NCI-H1092 (cell line): ENCODE measurements at places on chromosomes 4 and X.

DNA sequence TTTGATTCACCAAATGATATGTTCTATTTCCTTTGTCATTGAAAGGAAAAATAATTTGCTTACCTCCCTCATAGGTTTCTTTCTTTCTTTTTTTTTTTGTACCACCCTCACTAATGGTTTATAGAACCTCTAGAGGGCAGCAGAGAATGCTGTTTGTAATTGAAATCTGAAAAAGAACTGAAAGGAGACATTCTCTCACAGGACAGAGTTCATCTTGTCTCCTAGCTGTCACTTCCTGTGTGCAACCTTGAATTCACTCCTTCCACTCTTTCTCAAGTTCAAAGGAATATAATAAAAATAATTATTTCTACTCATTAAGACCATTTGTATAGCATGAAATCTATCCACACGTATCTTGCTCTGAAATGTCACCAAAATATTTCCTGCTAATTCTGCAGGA, 51.0 kb downstream of the GUCY1B1 start:
- peak; percentile 48 for DNase-seq

DNA sequence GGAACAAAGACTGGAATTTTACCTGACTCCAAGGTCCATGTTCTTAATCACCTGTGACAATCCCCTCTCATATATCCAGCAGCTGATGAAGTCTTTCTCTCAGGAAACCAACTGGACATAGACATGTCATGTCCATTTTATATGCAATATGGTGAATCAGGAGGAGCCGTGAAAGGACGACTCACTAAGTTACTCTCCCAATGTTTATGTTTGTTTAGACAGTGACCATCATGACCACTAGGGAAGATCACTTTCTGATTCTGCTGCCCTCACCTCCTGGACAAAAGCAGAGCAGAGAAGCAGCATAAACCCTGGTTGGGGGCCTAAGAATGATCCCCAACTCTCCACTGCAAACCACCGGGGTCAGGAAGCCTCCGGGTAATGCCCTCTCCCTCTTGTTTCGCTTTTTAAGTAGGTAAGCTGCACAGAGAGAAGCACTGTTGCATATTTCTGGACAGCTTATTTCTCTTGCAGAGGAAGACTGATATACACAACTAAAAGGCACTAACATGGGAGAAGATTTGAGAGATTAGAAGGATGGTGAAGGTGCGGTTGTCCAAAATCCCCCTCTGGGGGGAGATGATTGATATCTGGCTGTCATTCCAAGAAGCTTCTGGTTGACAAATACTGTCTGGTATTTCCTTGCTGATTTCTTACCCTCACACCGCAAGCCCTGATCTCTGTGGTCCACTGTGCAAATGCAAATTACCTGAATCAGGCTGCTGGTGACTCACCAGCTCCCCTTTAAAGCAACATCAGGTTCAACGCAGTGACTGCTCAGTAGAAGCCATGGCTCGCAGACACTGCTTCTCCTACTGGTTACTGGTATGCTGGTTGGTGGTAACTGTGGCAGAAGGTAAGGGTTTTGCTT, at the start of gene ODAPH:
Gene ODAPH (plus strand): TSS at position 773 of the 871 bp plus-strand sequence. CDS start 17 bp downstream, at position 790.
- DNase-seq: no peak

GRCh38 chrX:13506574-13506973, 62.8 kb upstream of the EGFL6 start:
- DNase-seq: peak; percentile 23

DNA sequence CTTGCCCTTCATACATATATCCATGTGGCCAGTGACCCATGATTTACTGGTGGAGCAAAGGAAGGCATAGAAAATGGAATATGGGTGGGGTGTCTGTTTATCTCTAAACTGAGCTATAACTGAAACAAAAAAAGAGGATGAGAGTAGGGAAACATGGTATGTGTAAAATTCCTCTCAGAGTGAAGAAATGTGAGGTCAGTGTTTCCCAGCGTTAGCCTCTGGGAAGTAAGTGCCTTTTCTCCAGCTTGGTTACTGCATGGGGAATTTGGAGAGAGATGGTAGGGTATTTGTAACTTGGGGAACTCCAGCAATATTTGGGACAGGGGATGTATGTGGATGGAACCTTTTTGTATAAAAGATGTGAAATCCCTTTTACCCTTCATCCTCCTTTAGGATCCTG, 89.4 kb downstream of the AFF1 start:
- DNase-seq: no peak

- no peak for DNase-seq
Measured at GRCh38 chr4:113288257-113288656, 238.8 kb downstream of the ANK2 start.

- DNase-seq: no peak
Measured at GRCh38 chrX:72408885-72409284, 103.2 kb upstream of the CITED1 start.

DNA sequence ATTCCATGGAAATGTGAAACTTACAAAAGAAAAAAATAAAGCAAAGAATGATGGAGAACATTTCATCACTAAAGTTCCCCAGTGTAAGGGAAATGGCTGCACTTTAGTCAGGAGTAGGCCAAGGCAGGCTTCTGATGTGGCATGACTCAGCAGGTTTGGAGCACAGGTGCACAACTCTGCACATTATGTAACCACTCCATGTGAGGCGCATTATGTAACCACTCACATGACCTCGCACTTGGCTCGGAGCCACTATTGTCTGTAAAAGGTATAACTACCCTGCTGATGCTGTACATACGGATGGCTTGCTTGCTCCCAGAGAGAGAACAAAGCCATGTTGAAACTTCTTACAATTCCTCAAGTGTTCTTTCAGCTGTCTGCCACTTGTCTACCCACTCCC, 727.6 kb downstream of the TRAM1L1 start:
- DNase-seq: no peak

- no peak for DNase-seq
Measured at GRCh38 chr4:78737035-78737434, 39.1 kb upstream of the BMP2K start.

DNA sequence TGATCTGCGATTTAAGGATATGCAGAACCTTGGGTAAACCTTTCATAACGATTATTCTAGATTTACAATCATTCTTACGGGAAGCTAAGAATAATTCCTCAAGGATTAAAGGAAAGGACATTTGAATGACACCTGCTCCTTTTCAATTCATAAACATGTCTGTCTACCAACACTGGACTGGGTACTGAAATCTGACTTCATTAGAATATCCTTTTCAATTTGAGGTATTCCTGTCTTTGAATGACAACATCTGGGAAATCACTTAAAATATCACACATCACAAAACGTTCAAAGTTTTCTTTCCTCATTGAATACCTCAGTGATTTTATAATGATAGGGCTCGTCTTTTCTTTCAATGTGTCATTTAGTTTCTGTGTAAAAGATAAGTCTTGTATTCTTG, 87.7 kb downstream of the CFAP47 start:
- DNase-seq: no peak

GRCh38 chr4:174707902-174708301, 121.1 kb downstream of the GLRA3 start:
- DNase-seq: no peak

GRCh38 chrX:129144172-129145038, 378.9 kb downstream of the SMARCA1 start:
- no peak for DNase-seq

GRCh38 chr4:67109276-67109675, 436.0 kb downstream of the CENPC start:
- DNase-seq: no peak

DNA sequence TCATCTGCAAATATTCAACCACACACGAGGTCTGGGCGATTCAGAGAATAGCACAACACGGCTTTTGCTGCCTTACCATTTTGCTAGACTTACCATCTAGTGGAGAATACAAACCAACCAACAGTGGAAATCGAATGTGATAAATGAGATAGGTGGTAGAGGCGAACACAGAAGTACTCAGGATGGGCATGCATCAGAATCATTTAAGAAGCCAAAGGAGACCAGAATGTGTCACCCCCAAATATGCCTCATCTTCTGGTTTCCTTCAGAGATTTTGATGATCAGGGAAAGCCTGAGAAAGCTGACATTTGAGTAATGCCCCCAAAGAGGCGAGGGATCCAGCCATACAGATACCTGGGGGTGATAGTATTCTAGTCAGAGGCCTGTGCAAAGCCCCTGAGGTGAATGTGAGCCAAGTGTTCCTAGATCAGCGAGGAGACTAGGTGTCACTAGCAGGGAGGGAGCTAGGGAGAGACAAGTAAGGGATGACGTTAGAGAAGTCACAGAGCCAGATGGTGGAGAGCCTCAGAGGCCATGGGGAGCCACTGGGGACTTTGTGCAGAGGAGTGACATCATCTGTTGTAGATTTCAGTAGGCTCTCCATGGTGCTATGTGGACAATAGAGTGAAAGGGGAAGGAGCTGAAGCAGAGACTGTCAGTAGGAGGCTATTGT, 1.7 kb downstream of the MTMR1 start:
- DNase-seq: no peak

DNA sequence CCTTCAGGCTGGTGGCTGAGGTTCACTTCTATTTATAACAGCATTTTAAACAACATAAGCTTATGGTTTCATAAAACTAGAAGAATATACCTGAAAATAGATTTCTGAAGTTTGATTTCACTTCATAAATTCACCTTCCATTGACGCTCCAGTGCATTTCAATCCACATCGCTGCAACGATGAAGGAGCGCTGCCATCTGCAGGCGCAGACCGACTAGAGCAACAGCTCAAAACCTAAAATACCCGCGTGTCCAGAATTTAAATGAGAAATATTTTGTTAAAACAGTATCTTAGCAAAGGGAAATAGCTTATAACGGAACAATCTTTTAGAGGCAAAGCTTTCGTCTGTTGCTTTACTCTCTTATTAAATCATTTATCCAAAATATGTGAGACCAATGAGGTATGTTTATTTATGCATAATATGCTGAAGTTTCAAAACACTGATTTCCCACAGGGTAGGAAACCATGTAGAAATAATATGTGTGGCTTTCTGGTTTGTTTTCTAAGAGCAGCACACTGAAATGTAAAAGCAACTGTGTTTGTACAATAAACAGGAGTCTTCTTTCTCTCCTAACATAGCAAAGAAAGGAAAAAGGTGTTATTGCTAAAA, 816.4 kb upstream of the FRG1 start:
- peak; percentile 33 for DNase-seq

DNA sequence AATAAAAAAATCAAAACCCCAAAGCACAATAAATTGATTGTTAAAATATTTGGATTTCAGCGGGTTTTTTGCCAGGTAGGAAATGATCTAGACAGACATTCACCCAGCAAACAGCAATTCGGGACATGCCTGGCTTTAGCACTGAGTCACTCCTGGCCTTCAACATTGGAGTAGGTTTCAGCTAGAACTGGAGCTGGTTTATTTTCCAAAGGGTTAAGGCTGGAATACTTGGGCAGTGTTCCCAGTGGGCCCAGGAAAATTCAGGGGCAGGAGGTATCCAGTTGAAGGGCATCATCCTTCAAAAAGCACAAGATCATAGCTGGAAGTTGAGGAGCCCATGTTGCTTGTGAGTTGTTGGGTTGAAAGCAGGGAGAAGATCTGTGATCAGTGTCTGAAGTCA, 41.0 kb downstream of the TXLNG start:
- no peak for DNase-seq

DNA sequence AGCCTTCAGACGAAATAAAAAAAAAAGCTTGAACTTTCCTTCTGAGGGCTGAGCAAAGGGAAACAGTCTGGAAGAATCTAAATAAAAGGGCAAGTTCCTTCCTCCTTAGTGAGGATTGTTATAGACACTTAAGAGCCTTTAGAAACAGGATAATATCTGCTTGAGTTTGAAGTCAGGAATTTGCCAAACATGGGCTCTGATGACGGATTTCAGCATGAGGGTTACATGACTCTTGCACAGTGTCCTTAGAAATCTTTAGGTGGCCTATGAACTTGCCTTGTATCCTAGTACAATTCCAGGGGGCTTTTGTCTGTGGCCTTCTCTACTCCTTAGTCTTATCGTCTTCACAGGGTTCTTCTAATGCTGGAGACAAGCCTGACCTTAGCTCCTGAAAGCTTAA, 94.1 kb downstream of the RLIM start:
- DNase-seq: no peak

DNA sequence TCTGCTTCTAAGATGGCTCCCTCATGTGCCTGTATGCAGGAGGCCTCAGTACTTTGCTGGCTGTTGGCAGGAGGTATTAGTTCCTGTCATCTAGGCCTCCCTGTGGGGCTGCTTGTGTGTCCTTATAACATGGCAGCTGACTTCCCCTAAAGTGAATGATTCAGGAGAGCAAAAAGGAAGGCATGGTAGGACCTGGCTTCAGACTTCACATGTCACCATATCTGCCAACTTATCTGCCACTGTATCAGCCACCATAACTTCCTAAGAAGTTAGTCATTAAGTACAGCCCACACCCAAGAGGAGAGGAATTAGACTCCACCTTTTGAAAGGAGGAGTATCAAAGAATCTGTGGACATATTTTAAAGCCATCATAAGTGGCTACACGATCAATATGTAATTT, 122.5 kb downstream of the UCHL1 start:
- no peak for DNase-seq

GRCh38 chr4:121597346-121597934, 99.3 kb downstream of the ANXA5 start:
- no peak for DNase-seq

GRCh38 chr4:113169368-113169767, 119.9 kb downstream of the ANK2 start:
- DNase-seq: no peak

GRCh38 chr4:111689731-111690130, 455.5 kb upstream of the FAM241A start:
- DNase-seq: no peak

- no peak for DNase-seq
Measured at GRCh38 chr4:118997601-118998000, 108.9 kb downstream of the SYNPO2 start.

DNA sequence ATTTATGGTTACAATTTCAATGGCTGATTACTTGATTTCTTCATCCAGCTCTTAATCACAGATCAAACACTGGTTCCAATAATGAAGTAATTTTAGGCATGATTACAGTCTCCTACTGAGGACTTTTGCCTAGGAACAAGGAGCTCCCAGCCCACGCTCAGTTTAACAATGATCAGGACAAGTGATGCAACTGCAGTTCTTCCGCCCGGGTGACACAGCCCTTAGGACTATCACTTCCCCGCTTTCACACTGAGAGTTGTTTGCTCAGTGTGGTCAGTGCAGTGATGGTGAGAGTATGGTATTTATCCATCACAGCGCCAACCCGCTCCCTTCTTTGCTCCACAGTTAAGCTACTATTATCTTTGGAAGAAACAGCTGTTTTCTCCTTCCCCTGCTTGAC, 203.2 kb upstream of the MBNL3 start:
- no peak for DNase-seq

GRCh38 chr4:20256381-20256881, 4.7 kb downstream of the SLIT2 start:
- DNase-seq: no peak

DNA sequence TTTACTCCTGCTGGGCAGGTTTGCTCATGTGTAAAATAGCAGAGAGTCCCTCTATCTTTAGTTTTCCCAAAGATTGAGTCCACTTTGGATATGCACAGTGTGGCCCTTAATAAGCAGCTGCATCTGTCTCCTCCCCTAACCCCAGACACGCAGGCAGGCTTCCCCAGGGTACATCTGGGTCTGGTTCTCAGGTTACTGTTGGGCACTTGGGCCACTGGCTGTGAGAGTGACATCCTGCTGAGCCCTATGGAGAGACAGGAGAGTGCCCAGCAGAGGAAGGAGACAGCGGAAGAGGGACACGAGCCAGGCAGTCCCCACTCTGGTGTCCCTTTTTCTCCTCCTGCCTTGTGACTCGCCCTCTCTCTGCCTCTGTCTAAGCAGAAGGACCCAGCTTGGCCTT, 16.0 kb downstream of the XK start:
- no peak for DNase-seq

- no peak for DNase-seq
Measured at GRCh38 chr4:26055855-26056254, 141.8 kb downstream of the SMIM20 start.

GRCh38 chr4:25575611-25576010, 80.0 kb upstream of the SLC34A2 start:
- DNase-seq: no peak
